ENCODE measurements at places on chromosomes 2 and 18.

GRCh38 chr18:78722929-78723710 lies 256.5 kb upstream of the SALL3 start:
- no peak for DNase-seq

- DNase-seq: no peak
These were observed 17.0 kb downstream of the CHMP1B start for GRCh38 chr18:11868230-11868629.

GRCh38 chr2:70659551-70659950 lies 105.9 kb upstream of the TGFA start:
- no peak for DNase-seq

- DNase-seq: no peak
These were observed 303.7 kb downstream of the SS18 start for GRCh38 chr18:25786758-25787157.

- no peak for DNase-seq
These were observed 238.2 kb upstream of the RBBP8 start for GRCh38 chr18:22694954-22695353.
